ENCODE measurements at places on chromosomes 16 and 17.
A peak's percentile ranks its signal among the peaks of the same experiment; 100 is the strongest.

DNA sequence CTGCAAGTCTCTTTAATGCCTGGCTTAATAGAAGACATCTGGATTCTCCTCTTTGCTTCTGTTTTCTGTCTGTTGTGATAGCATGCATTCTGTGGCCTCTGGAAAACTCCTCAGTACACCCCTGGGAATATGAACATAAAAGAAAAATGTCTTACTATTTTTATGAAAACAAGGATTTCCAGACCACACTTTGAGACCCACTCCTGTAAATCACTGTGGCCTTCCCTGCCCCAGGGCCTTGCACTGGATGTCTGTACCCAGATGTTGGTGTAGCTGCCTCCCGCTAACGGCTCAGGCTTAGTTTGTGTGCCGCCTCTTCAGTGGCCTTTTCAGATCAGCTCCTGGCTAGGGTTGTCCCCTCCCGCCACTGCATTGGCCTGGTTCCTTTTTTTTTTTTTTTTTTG is 126.6 kb downstream of the SOCS1 start:
- DNase-seq: no peak

- DNase-seq: no peak
Observed at GRCh38 chr17:73972901-73973300, 230.6 kb upstream of the RPL38 start.

DNA sequence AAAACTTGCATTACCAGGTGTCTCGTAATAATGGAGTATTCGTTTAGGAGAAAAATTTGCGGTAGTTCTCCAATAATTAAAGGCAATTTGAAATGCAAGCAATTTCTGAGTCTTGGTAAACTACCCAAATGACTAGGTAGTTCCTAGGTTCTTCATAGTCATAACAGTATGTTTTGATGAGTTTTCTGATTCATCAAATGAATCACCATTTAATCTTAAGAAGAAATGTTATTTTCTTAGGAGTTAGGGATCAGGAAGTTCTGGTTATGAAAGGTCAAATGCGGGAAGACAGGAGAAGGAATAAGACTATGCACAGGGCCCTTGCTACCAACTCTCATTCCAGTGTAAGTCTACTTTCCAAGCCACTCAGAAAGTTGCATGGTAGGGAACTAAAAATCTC is 221.5 kb upstream of the SOX9 start:
- no peak for DNase-seq

DNA sequence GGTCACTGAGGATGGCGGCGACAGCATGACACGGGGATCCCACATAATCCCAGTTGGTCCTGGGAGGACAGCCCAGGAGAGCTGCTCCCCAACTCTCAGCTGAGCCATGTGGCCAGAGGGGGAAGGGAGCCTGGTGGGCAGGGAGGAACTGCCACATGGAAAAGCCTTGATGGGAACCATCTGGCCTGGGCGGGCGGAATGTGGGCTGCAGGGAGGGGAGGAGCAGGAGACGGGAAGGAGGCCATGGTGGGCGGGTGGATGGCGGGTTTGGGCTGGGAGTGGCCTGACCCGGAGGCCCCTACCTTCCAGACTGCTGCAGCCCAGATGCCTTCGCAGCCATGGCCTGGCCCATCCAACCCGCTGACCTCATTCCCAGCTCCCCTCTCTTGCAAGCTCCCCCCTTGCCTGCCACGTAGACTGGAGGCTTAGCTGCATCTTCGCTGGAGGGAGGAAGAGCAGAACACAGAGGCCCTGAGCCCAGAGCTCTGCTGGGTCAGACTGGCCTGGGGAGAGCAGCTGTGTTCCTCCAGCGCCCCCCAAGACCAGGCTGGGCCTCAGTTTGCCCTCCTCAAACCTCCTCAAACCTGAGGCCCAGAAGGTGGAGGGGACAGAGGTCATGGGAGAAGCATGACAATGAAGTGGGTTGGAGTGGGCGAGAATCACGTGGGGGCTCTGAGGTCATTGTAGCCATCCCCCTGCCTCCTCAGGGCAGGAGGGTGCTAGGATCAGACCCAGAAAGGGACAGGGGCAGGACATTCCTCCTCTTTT is 8.2 kb upstream of the COL1A1 start:
- DNase-seq: peak; percentile 70

DNA sequence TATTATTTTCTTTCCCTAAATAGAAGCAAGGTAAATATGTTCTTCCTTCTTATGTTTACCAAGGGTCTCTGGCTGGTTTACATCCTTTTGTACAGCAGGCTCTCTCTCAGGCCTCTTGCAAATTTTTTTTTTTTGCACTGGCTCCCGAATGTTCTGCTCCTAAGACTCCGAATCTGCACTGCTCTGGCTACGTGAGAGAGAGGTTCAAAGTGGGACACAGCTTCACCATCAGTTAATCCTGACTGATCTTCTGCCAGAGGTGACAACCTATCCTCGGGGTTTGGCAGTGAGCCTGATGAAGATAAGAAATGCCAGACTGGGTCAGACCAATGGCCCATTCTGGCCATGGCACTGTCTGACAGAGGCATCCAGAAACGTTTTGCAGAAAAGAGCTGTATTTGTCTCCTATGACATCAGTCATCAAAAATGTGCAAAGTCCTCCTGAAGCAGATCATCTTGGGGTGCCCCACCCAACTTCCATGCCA is 136.9 kb downstream of the GRIN2A start:
- no peak for DNase-seq

- no peak for DNase-seq
Observed at GRCh38 chr16:87855852-87856715, 13.2 kb downstream of the SLC7A5 start.

- DNase-seq: no peak
Observed at GRCh38 chr16:87860553-87861299, 8.6 kb downstream of the SLC7A5 start.

DNA sequence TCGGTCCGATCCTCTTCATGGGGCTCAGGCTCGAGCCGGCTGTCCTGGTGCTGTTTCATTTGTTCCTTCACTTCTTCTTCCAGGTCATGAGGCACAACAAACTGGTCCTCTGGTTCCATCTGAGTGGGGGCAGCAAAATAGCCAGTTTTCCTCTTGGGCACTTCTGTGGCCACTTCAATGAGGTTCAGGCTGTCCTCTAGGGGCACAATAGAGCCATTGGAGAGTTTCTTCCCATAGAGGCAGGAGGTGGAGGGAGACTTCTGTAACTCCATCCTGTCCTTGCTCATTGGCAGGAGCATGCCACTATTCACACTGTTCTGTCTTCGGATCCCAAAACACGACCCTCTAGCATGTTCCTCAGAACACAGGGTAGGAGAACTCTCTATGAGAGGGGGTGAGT is 22.9 kb downstream of the MARVELD3 start:
- DNase-seq: peak; percentile 33

DNA sequence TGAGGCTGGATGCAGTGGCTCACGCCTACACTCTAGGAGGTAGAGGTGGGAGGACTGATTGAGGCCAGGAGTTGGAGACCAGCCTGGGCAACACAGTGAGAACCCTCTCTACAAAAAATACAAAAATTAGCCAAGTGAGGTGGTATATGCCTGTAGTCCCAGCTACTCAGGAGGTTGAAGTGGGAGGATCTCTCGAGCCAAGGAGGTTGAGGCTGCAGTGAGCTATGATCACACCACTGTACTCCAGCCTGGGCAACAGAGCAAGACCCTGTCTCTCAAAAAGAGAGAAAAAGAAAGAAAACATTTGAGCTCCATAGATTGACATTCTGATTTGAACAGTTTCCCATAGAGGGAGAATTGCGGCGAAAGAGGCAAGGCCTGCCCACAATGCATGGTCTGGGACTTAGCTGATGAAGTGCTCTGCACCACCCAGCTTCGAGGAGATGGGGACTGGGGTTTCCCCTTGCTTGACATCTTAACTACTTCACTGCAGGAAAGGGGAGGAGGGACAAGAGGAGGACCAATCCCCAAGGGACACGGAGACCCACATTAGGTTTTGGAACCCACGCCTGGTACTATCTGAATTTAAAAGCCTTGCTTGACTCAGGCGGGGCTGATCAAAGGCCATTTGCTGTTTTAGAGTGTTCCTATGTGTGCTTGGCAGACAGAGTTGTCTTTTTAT is 21.7 kb downstream of the MSI2 start:
- DNase-seq: no peak

GRCh38 chr17:78718575-78719208 is 63.4 kb downstream of the CYTH1 start:
- DNase-seq: no peak

- peak; percentile 38 for DNase-seq
Observed at GRCh38 chr17:55266051-55266957, 1.5 kb downstream of the HLF start.

GRCh38 chr16:67198238-67198734 is 645 bp upstream of the ELMO3 start:
- DNase-seq: peak; percentile 53

GRCh38 chr17:77462553-77463497 is 322.1 kb downstream of the SEC14L1 start:
- DNase-seq: no peak

DNA sequence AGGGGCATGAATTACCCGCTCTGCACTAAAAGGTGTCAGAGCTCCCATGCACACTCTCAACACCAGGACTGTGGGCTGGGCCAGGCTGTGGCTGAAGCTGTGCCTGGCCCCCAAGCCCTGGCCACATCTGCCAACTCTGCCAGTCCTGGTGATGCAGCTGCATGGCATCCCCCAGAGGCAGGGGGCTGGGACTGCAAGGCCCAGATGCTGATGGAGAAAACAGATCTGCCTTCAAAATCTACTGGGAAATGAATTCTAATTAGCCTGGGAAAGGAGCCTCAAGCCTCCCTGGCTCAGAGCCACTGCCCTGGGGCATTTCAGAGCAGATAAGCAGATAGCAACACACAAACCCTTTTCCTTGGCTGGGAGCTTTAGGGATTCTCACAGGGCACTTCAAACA is 3.4 kb downstream of the CHST6 start:
- peak; percentile 35 for DNase-seq

- no peak for DNase-seq
Observed at GRCh38 chr17:22090263-22090935, 398.1 kb downstream of the KCNJ18 start.

DNA sequence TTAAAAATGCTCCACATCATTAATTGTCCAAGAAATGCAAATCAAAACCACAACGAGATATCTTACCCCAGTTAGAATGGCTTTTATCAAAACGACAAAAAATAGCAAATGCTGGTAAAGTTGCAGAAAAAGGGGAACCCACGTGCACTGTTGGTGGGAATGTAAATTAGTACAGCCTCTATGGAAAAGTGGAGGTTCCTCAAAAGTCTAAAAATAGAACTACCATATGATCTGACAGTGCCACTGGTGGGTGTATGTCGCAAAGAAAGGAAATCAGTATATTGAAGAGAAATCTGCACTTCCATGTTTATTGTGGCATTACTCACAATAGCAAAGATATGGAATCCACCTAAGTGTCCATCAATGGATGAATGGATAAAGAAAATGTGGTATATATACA is 38.2 kb upstream of the ZFHX3 start:
- DNase-seq: no peak

DNA sequence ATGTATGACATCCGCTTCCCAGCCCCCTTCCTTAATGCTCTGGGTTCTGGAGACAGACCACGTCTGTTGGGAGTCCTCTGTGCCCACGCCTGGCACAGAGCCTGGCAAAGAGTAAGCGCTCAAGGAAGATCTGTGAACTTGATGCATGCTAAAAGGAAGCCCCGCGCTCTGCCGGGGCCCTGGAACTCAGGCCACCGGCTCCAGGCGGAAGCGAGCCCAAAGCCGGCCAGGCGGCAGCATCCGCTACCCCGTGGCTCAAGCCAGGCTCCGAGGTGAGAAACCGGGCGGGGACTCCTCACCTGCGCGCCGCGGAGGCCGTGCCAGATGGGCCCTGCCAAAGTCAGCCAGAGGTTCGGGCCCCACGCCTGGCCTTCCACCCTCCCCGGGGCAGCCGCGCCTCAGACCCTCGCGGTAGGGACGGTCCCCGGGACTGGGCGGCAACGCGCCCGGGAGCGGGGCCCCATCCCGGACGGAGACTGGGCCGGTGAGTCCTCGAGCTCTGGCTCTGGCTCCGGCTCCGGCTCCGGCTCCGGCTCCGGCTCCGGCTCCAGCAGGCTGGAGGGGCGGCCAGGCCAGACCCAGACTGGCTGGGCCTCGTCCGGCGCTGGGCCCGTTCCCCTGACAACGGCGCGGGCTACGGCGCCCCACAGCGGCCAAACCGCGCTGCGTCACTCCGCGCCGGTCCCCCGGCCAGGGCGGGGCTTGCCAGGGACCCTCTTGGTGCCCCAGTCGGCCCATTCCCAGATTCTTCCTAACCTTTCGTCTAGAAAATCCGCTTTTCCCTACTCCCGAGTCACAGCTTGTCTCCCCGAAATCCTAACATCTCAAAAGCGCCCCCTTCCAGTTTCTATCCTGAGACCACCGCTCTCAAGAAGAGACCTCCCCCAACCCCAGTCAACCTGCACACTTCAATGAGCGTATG is at the start of gene ZDHHC1:
ZDHHC1 (minus strand) TSS at position 606 of the 922 bp plus-strand sequence. CDS start 8,702 bp downstream, outside the sequence.
- DNase-seq: peak; percentile 89

- peak; percentile 72 for DNase-seq
Observed at GRCh38 chr17:82333279-82334171, at the start of gene SECTM1. TSS of gene SECTM1 (minus strand) at chr17:82333766. CDS start at chr17:82327240, 6,526 bp downstream.

DNA sequence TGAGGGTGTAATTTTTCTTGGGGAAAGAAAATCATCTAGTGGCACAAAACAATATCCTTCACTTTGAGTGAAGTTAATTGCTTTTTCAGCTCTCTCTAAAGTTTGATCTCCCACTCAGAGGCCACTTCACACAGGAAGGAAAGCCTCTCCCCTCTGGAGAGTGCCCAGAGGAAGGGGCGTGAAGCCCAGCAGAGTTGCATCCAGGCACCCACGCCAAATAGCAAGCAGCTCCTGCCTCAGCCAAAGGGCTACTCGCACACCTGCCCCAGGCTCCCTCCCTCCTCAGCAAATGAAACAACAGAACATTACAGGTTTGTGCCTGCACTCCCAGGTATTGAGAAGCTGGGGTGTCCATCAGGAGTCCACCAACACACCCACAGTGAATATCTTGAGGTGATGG is 183.0 kb upstream of the RPL38 start:
- no peak for DNase-seq

DNA sequence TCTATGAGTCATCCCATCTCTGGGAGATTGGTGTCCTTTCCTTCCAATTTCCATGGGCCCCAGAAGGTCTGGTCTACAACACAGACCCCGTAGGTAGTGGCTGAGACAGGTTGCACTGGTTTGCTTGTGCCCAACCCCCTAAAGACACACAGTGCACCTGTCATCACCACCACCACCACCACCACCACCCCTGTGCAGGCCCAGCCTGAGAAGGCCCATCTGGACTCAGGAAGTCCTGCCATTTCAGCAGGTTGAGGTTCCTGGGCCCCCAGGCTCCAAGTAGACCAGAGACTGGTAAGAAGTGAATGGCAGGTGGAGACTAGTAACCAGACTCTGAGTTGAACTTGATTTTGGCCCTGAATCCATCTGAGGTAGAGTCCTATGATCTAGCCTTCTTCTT is 25.9 kb upstream of the PHB1 start:
- DNase-seq: no peak

Data from neural progenitor cell (in vitro differentiated cells).